ENCODE measurements at places on chromosomes 1 and 21. TPM values are rescaled to one million over a fixed set of nuclear protein-coding genes. Genes with fewer than 3 reads are reported as not detected.

The RGS18 gene
- polyA plus RNA-seq: 4.9 TPM

The VCAM1 gene
- polyA plus RNA-seq: 77.3 TPM

The SSR2 gene
- 530 TPM for polyA plus RNA-seq

The FBLIM1 gene
- 97.0 TPM for polyA plus RNA-seq

The PROX1 gene
- polyA plus RNA-seq: 11.5 TPM

The SYCP1 gene
- 0.39 TPM for polyA plus RNA-seq

The ACTN2 gene
- polyA plus RNA-seq: 2.7 TPM

The RPAP2 gene
- polyA plus RNA-seq: 36.6 TPM

The EIF3I gene
- 171 TPM for polyA plus RNA-seq

The CENPF gene
- 101 TPM for polyA plus RNA-seq

The COL9A2 gene
- 18.3 TPM for polyA plus RNA-seq

The PIK3C2B gene
- polyA plus RNA-seq: 38.6 TPM

The NUDT17 gene
- polyA plus RNA-seq: 10.5 TPM

The CORT gene
- polyA plus RNA-seq: 1.8 TPM

The TMPRSS2 gene
- polyA plus RNA-seq: 50.4 TPM

The SYT11 gene
- polyA plus RNA-seq: 13.4 TPM

The GUCA2B gene
- polyA plus RNA-seq: not detected

Measured in right lung (tissue), 10 donors.